T-helper 1 cell (primary cell): ENCODE measurements at places on chromosomes 16 and 17.
A peak's percentile ranks its signal among the peaks of the same experiment; 100 is the strongest.

DNA sequence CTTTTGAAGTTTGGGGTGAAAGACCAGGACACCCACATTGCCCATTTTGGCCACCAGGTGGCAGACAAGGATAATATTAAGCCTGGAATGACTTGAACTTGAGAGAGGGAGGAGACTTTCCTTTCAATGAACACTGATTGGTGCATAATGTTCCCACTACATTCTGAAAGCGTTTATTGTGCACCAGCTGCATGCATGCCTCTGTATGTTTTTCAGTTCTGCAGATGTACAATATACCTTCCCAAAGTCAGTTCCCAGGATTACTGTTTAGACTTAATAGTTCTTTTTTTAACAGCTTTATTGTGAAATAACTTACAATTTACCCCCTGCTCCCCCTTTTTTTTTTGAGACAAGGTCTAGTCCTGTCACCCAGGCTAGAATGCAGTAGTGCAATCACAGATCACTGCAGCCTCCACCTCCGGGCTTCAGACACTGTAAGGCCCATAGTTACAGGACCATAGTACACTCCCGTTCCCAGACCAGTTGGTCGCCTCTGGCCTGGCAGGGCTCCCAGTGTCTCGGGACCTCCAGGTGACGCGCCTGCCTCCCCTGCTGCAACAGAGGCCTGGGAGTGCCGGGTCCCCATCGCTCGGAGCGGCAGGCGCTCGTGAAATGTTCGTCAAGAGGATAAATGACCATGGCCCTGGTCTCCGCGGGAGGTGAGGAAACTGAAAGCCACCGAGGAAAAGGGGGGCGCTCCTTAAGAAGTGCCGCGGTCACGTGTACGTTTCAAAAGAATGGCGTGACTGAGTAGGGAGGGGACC is 12.2 kb downstream of the CES2 start:
- DNase-seq = peak; percentile 84

DNA sequence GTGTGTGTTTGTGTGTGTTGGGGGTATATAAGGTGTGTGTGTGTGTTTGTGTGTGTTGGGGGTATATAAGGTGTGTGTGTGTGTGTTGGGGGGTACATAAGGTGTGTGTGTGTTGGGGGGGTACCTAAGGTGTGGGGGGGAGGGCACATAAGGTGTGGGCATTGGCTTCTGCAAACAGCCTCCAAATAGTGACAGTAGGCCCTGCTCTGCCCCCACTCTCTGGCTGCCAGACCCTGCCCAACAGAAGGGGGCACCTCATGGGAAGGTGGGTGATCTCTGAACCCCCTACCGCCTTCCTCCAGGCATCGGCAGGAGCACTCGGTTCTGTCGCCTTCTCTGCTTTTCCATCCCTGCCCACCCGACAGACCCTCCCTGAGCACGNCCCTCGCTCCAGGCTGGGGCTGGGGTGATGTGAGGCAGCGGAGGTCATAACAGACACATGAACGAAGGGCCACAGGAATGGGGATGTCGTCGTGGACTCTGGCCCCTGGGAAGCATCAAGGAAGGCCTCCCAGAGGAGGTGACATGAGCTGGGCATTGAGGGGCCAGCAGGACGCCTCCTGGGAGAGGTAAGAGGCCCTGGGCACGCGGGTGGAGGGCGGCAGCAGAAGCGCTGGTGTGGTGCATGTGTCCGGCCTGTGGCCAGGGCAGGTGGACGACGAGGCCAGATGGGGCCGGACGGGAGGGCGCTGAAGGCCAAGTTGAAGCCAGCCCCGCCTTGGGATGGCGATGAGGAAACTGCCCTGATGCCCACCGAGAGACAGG is 136.6 kb upstream of the RPH3AL start:
- DNase-seq = no peak

- no peak for DNase-seq
These were observed 3.4 kb downstream of the PLEKHH3 start for GRCh38 chr17:42673266-42673884.

GRCh38 chr17:16820979-16821543 is 131.0 kb downstream of the CCDC144A start:
- no peak for DNase-seq

GRCh38 chr16:29852654-29853053 is 10.4 kb downstream of the CDIPT start:
- DNase-seq = no peak

- peak; percentile 43 for DNase-seq
These were observed 636 bp upstream of the ERN1 start for GRCh38 chr17:64130559-64131001.
